ENCODE measurements at places on chromosomes 11 and 22.

GRCh38 chr11:84249344-84250135, 963.4 kb upstream of the CCDC90B start:
- no peak for DNase-seq

DNA sequence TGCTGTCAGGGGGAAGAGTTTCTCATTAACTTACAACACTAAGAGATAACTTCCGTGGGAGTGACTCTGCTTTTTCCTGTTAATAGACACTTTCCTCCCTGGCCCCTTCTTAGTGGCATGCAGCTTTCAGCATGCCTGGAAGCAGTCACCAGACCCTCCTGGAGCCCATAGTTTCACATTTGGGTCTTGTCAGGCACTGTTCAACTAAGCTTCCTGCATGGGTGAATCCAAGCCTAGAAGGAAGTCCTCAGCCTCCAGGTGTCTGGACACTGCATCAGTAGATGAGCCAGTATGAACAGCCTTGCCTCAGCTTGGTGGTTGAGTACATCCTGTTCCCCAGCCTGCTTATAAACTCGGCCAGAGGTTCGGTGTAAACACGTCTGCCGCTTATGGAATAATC, 68.1 kb downstream of the PPP6R3 start:
- DNase-seq: no peak

GRCh38 chr11:27300974-27301373, 62.0 kb downstream of the CCDC34 start:
- DNase-seq: no peak

DNA sequence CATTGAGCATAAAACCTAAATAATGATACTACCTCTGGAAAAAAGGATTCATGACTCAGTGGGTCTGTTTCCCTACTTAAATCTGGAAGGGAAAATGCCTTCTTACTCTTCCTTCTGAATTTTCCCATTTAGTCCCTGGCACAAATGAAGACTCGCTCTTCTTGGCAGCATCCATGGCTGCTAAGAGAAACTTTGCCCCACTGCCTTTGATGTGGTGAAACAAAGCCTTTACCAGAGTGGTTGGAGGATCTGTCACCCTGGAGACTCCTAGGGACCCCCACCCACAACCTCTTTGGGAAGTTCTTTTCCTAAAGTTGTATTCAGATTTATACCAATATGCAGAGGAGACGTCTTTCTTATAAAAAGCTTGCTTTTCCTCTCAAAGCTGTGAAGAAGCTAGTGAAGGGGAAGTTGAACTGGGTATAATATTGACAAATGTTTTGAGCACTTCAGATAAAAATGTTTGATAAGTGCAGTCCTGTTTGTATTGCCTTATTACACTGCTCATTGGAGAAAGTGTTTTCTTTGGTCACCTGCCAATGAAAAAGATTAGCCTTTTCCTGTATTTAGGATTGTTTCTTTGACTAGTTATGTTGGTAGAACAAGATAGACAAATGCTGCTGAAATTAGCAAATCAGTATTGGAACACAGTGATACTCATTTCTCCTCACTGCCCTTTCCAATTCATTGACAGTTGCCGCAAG, 77.3 kb downstream of the ARFGAP2 start:
- no peak for DNase-seq

DNA sequence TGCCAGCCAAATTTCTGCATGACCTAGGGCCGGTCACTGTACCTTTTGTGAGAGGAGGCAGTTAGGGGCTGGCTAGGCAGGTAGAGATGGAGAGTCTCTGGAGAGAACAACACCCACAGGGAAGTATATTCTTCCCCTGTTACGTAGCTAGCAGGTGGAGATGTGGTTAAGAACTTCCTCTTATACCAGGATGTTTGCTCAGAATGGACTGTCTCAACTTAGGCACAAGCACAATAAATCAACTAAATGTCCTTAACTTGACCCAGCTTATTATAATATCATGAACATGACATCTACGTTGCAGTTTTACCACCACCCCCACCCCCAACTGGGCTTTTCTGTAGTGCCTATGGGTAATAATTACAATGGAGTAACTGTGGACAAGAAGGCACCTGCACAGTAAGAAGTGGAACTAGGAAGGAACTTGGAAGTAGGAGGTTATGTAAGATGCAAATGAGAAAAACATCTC, 60.7 kb upstream of the MPEG1 start:
- no peak for DNase-seq

DNA sequence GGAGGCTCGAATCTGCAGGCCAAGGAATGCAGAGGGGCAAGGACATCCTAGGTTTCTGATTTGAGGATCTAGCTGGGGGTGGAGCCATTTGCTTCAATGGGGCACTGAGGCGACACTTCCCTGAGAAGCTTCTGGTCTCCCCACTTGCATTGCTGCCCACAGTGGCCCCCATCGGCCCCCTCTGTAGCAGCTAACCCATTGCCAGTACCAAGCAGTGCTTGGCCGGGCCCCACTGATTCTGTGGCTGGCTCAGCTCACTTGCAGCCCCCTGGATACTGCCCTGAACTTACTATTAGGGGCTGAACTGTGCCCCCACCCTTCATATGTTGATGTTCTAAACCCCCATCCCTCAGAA, 42.9 kb upstream of the SHISAL1 start:
- no peak for DNase-seq

DNA sequence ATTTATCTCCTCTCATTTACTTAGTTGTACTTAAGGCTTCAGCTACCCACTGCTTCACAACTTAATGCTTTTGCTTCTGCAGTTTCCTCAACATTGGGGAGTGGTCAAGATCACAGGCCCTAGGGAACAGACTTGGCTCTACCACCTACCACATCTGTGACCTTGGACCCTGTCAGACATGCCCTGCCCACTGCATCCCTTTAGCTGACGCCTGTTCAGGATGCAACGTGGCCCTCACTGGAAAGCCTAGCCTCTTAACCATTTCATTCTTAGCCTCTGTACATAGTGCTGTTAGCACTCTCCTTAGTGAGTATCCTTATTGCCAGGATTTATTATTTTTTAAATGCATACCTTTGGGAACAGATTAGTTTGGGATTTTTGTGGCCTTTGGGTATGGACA, 34.4 kb downstream of the TNRC6B start:
- DNase-seq: no peak

- DNase-seq: no peak
These were observed 16.2 kb downstream of the CAPN5 start for GRCh38 chr11:77082838-77083565.

DNA sequence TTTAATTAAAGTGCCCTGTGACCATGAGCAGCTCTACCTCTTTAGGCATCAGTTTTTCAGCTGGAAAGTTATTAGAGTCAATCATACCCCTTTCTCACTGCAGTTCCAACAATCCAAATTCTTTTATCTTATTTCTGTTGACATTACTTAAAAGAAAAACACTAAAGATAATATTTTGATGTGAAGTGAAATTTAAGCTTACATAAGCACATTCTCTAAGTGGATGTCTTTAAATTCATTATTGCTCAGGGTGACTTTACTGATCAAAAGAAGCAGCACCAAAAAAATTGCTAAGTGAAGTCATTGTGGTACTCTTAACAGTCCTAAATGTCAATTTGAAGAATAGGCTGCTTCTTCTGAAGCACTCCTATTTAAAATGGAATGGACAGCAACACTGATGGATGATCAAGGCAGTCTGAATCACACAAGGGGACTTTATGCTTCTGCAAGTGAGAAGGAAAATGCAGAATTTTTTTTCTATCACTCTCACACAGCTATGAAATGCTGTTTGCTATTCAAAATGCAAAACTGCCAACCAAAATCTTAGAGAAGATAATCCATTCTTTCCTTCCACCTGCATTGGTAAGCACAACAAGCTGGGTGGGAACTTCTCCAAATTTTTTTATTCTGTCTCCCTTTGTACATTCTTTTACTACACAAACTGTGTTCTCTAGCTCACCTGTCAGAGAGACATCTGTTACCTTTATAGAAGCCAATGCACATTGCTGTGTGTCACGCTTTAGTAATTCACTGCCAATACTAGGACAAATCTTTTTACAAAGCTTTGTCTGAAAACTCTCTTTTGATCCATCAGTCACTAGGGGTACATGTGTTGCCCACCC, 179.9 kb downstream of the GRIA4 start:
- DNase-seq: no peak

- no peak for DNase-seq
These were observed 201.8 kb downstream of the TMEM135 start for GRCh38 chr11:87239531-87239930.

DNA sequence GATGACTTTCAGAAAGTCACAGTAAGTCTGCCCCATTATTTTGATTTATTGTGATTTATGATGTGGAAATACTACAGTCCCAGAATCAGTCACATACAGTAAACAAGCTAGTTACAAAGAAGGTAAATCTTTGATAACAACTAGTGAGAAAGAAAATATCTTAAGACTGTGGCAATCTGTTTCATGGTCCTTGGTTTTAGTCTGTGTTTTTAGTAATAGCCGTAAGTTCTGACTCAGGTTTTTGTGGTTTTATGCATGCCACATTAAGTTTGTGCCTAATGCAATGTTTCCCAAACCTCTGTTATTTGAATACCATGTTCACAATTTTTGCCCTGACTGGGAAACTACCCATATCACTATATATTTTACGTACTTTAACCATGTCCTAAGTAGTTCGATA, 6.7 kb downstream of the CEP295 start:
- DNase-seq: no peak

GRCh38 chr22:40610329-40610850, 26.1 kb downstream of the MRTFA start:
- no peak for DNase-seq

DNA sequence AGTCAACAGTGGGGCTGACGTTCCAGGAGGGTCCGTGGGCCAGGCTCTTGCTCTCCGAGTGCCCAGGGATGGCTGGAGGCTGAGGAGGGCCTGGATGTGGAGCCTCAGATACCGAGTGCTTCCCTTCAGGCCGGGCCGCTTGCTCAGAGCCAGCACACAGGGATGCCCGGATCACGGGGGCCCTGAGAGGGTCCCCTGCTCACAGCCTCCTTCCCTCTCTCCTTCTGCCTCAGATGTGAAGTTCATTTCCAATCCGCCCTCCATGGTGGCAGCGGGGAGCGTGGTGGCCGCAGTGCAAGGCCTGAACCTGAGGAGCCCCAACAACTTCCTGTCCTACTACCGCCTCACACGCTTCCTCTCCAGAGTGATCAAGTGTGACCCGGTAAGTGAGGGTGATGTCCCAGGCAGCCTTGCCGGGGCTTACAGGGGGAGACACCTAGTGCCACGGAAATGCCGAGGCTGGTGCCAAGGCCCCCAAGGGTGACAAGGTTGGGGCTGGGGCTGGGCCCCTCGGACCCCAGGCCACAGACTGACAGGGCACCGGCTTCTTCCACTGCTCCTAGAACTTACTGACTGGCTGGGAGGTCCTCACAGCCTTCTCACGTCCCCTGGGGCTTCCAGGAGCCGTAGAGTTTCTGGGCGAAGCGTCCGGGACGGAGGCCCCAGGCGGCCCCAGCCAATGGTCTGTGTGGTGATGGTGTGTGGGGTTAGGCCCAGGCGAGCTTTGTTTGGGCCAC, 7.0 kb downstream of the CCND1 start:
- DNase-seq: no peak

GRCh38 chr11:69317401-69318092, 23.6 kb downstream of the MYEOV start:
- DNase-seq: no peak

- DNase-seq: no peak
These were observed 118.3 kb downstream of the CYP2R1 start for GRCh38 chr11:14773755-14774154.

- DNase-seq: no peak
These were observed 14.6 kb downstream of the SCGB2A1 start for GRCh38 chr11:62223095-62223494.

GRCh38 chr11:29260939-29261705, 755.7 kb downstream of the KCNA4 start:
- DNase-seq: no peak

DNA sequence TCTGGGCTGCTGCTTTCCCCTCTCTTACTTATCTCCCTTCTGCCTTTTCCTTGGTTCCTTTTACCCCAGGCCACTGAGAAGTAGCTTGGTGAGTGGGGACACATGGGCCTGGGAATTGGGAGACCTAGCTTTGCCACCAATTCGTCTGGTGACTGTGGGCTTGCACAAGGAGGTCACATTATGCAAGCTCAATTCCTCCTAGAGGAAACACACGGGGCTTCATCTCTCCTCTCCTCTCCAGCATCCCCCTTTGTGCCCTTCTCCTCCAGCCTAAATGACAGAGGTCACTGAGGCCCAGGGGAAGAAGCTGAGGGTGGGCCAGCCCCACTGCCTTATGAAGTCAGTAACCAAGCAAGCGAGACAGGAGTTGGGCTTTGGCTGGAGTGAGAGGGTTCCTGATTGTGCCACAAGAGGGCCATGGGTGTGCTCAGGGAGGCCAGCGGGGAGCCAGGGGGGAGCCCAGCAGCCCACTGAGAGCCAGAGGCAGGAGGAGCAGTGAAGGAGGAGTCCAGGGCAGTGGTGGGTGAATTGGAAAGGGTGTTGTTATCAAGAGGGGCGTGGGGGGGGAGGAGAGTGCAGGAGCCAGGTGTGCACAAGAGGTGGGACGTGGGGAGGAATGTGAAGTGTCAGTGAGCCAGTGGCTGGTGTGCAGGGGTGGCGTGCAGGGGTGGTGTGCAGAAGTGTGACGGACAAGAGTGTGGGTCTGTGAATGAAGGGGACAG, 2.0 kb downstream of the CLCF1 start:
- DNase-seq: no peak

- no peak for DNase-seq
These were observed 30.5 kb upstream of the PPP2R1B start for GRCh38 chr11:111796696-111797095.

- DNase-seq: no peak
These were observed 110.2 kb downstream of the RBFOX2 start for GRCh38 chr22:35918456-35918855.

DNA sequence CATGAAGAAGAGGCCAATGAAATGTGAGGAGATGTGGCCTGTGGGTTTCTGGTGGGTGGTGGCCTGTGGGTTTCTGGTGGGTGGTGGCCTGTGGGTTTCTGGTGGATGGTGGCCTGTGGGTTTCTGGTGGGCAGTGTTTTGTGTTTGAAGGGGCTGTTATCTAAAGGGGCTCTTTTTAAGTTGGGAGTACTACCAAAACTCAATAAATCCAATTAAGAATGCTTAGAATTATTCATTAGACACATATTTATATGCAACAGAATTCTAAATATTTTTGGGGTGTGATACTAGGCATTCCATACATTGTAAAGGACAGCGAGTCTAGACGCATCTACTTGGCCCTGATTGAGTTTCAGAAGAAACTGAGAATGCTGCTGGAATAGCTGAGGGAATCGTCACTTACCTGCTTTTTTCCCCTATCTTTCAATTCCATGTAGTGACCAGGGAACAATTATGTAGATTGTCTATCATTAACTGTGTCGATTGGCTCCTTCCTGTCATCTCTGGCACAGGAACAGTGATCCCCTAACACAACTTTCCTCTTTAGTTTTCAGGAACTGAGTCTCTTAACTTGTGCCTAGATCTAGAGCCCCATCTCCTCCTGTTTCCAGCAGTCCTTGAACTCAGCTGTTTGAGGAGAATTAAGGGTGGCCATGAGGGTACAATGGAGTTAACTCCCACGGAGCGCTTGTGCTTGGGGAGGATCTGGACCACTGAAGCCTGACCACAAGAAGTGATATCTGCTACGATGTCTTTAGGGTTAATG, 37.3 kb upstream of the TOP3B start:
- DNase-seq: no peak
